Activated T-cell treated with anti-CD3 and anti-CD28 coated beads for 24 hours (primary cell): ENCODE measurements at places on chromosomes 1 and 21.

GRCh38 chr1:31216016-31216415 lies 23.7 kb downstream of the NKAIN1 start:
- DNase-seq, result no peak

DNA sequence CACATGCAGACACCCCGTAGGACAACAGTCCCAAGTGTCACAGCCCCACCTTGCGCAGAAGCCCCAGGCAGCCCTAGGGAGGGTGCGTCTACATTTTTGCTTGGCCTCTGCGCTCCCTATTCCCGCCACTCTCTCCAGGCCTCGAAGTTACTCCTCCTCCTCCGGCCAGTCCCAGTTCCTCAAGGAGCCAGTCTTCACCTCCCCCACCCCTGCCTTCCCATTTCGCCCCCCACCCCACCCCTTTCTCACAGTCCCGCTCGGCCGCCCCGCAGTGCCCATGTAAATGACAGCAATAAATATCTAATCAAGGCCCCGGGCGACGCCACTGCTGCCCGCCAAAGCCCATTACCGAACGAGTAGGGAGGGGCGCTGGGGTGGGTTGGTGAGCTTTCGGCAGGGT lies 3.2 kb downstream of the DMBX1 start:
- DNase-seq, result no peak

GRCh38 chr1:85573322-85573721 lies 7.2 kb upstream of the CCN1 start:
- no peak for DNase-seq

GRCh38 chr1:98796049-98796448 lies 134.5 kb downstream of the SNX7 start:
- no peak for DNase-seq

- no peak for DNase-seq
These were observed 2.2 kb downstream of the TCEA3 start for GRCh38 chr1:23422241-23422877.

- DNase-seq, result no peak
These were observed 491 bp upstream of the RAP1A start for GRCh38 chr1:111618961-111619634.

GRCh38 chr1:215636258-215636965 lies 69.3 kb downstream of the KCTD3 start:
- DNase-seq, result no peak

- DNase-seq, result no peak
These were observed 90.2 kb upstream of the VAMP3 start for GRCh38 chr1:7680955-7681268.

DNA sequence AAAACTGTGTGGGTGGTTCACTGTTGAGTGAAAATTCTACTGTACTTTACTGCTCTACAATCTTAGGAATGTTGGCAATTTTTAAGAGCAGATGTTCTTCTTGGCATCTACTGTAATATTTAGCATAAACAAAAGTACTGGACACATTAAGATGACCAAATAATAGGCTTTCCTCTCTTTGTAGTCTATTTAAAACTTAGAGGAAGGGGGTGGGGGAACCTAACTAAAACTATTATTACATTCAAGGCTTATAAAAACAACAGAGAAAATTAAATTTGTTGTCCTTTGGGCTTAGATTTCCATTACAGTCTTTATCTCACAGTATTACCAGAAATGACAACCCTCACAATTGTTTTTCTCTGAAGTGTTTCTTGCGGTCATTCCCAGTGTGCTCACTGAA lies 181.2 kb downstream of the PLPPR4 start:
- DNase-seq, result no peak

- no peak for DNase-seq
These were observed 136.2 kb downstream of the NTNG1 start for GRCh38 chr1:107277022-107277421.

- no peak for DNase-seq
These were observed 85.1 kb downstream of the PRDM16 start for GRCh38 chr1:3153902-3154795.

DNA sequence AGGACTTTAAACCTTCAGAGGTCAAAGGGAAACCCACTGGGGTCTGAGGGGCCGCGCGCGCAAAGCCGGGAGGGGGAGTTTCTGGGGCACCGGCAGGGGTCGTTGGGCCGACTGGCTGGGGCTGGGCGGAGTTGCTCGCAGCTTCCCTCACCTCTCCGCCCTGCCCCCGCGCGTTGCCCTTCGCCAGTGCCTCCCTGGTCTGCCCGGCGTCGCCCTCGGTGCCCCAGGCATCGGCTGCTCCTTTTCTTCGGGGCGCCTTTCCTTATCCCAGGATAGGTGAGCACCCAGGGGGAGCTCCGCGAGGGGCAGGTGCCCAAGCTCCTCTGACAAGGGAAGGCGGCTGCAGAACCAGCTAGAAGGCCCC lies 390 bp upstream of the NGF start:
- DNase-seq, result no peak

- DNase-seq, result no peak
These were observed 81.0 kb upstream of the VAMP3 start for GRCh38 chr1:7690076-7690475.

DNA sequence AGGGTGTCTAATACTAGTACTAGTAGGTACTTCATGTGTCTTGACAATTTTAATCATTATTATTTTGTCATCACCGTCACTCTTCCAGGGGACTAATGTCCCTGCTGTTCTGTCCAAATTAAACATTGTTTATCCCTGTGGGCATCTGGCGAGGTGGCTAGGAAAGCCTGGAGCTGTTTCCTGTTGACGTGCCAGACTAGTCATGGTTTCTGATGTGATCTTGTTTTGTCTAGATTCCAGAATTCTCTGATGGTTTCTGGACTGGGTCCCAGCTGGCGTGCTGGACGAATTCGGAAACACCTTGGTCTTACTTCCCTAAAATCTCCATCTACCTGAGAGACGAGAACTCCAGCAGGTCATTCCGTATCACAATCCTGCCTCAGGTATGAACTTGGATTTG lies 66.1 kb upstream of the FAM3B start:
- no peak for DNase-seq

GRCh38 chr1:219476116-219476515 lies 136.8 kb downstream of the ZC3H11B start:
- no peak for DNase-seq

DNA sequence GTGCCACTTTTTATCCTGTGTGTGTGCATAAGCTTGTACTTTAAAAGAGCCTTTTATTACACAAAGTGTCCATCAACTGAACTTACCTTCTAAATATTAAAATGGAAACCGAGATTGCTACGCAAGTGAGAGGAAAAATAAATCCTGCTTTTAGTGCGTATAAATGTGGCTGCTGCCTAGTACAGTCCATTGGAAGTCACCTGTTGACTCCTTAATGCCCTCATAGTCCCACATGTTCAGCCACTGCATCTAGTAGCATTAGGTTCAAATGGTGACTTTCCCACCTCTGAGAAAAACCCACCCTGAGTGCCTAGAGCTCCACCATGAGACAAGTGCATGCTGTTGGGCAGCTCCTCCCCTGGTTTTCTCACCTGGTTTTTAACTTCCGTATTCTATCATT lies 53.0 kb downstream of the LHX4 start:
- DNase-seq, result no peak

GRCh38 chr1:59285691-59286090 lies 11.2 kb upstream of the FGGY start:
- DNase-seq, result no peak

GRCh38 chr1:205441318-205441633 lies 14.6 kb downstream of the BLACAT1 start:
- no peak for DNase-seq

DNA sequence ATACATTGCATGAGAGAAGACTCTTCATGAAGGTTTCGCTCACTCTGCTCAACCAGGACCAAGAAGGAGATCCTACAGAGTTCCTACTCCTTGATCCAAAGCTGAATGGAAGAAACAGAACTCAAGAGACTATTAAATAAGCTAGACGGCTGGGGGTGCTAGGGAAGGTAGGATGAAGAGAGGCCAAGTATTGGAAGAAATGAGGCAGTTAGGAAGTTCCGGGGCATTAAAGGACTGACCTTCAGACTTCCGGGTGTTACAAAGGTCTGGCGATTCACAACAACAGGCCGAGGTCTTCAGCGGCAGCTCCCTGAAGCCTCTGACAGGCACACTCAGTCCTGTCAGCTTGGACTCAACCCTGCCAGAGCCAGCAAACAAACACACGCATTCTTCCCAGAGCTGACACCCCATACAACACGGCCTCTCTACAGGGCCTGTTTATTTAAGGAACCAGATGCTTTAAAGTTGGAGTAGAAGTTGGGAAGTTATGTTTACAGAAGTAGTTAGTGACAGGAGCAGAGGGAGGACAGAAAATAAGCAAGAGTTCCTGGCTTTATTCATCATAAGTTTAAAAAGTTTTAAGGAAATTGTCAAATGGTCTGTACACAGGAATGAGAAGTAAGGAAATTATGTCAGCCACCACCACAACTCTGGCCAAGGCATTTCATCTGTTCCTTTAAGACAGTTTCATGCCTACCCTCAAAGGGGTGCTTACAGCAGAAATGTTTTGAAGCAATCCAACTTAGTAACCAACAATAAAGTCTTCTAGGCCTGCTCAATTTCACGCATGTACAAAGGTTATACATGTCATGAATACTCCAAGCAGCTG lies 4.7 kb downstream of the SORT1 start:
- no peak for DNase-seq

DNA sequence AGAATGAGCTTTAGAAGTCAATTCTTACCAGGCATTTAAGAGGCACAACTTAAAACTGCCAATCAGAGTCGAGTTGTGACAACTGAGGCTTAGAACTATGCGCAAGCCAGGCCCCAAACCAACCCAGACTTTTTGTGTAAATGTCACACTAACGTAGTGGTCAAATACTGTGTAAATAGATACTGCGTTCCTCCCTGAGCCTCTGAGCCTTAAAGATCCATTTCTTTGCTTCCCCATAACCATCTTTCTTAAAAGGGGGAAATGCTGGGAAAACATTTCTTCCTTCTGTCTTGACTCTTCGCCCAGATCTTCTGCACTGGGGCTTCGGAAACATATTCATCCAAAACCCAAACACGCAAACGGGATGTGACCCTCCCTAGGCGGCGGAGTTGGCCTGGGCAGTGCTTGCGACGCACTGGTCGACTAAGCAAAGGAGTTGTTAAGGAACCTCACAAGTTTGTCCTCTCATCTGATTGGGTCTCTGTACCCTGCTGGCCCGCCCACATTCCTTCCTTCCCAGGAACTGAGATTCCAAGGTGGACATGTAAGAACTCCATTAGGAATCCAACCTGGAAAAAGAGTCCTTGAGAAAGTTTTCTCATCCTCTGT lies 2.6 kb downstream of the ADAMTS5 start:
- DNase-seq, result no peak

DNA sequence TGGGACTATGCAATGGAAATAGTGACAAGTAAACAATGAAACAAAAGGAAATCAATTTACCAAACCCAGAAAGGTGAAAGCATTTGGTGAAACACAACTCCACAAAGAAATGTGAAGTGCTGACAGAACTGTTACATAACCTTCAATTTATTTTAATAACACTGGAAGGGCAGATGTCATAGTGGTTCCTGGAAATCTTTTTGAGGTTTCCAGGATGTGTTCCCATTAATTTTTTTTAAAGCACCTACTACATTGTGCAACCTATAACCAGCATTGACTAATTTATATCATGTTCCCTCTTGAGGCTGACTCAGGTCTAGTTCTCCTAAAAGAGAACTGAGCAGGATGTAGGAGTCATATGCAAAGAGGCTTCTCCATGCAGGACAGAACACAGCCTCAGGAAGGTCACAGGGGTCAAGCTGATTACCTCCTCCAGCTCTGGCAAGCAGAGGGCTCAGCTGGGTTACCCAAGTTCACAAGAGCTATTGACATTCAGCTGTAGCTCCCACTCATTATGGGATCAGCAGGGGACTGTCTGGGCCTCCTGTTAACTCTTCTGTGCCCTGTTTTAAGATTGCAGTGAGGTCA lies 157.1 kb upstream of the NRIP1 start:
- no peak for DNase-seq

DNA sequence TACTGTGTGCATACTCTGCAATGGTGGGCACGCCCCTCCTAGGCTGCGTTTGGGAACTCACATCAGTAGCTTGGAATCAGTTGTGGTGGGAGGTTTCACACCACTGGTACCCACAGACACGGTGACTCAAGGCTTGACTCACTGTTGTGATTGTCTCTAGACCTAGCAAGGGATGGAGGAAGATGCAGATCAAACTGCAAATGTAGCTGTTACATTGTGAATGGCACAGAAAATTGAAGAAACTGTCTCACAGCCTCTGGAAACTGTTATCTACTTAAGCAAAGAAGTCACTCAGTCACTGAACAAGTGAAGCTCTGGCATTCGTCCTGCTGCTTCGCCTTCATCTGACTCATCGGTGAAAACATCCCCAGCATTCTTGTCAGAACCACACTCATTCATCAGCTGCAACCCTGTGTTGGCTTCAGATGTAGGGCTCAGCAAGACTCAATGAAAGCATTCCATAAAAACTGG lies 59.5 kb downstream of the POFUT2 start:
- DNase-seq, result peak; percentile 74

- DNase-seq, result no peak
These were observed 3.8 kb downstream of the F13B start for GRCh38 chr1:197063212-197063611.

- DNase-seq, result no peak
These were observed 91.5 kb upstream of the F3 start for GRCh38 chr1:94633051-94633450.

DNA sequence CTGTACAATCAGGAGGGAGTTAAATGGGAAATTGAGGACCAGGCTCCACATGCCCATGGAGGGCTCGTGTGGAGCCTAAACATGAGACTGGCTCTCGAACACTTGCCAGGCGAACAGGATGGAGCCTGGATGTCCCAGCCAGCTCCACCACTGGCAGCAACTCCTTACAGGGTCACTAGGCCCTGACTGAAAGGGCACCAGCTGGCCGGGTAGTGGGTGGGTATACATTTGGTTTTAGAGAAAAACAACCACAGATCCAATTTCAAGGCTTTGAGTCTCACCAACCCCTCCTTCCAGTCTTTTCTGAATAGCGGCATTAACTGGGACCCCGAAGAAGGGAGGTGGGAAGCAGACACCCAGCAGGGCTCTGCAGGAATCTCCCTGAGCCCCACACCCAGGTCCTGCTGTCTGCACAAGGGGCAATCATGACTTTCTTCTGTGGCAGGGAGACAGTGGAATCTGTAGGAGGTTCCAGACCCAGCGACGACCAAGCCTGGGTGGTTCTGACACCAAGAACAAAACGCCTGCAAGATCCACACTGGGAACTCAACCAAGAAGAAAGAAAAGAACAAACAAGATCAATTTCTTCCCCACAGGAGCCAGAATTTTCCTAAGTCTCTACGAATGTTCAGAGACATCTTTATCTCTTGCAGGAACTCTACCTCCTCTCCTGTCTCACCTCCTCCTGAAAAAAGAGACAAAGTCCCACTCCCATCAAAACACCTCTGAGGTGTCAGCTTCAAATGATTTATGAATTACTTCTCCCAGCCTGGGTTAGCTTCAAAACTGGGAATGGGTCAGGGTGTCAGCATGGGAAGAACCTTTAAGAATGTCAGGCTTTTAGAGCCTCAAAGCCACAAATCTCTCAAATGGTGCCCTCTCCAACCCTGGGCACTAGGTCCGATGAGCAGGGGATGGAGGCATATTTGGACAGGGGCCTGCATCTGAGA lies 26.5 kb upstream of the SRP9 start:
- DNase-seq, result no peak
